ENCODE measurements at places on chromosomes 3 and 15.
A peak's percentile ranks its signal among the peaks of the same experiment; 100 is the strongest.

DNA sequence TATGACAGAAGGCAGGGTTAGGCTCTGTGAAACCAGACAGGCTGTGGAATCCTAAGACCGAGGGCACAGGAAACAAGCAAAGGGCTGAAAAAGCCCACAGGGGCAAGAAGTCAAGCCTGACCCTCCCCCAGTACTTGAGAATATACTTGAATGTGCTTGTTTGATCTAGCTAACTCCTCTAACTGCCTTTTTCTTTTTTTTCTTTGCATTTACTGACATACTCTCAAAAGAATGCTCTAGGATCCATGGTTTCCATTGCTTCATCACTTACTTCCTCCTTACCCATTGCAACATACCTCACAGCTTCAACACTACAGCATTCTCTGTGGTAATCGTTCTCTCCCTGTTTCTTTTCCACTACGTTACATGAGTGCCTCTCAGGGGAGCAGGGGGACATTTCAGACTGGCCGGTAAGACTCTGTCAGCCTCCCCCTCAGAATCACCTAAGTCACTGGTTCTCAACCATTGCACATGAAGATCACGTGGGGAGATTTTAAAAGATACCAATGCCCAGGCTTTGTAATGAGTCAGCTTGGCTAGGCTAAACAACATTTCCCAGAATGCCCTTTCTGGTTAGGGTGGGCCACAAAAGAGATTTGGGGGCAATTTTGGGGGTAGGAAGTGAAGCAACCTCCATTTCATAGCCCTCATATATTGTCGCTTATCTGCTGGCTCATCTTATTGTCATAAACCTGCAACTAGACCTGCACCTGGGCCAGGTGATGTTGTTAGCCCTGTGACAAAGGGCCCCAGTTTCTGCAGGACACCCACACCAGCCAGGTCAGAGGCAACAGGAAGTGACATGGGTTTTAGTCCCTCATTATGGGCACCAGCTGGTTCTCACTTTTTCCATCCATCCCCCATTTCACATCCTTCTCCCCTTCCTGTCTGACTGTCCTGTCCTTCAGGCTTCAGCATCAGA is 24.6 kb upstream of the RSL24D1 start:
- peak; percentile 79 for DNase-seq

DNA sequence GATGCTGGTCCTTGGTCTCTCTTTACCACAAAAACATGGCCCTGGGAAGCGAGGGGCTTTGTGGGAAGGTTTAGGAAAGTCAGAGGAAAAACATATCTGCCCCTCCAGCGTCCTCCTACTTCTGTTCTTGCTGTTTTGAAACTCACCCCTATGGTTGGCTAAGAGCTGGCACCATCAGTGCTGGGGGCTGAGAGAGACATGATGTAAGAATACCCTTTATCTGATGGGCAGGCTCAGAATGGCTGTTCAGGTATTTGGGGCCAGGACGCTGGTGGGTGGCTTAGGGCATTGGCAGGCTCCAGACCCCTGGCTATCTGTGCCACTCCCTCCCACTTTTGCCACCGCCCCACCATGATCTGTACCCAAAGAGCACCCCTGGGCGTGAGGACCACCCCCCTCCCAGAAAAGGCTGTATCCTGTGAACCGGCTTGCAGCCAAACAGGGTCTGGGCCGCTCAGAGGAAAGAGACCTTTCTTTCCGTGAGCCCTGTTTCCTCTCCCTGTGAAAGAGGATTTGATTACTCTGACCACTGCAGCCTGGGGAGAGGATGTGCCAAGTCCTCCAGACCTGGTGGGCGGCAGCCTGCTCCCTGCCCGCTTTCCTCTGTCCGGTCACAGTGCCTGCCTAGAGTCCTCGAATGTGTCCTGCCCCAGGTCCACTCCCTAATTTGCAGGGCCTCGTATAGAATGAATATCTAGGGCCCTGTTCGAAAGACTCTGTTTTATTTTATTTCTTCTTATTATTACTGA is 61.3 kb upstream of the SLC6A6 start:
- DNase-seq, result no peak

GRCh38 chr3:117786349-117786748 is 1076.8 kb downstream of the TUSC7 start:
- DNase-seq, result no peak

DNA sequence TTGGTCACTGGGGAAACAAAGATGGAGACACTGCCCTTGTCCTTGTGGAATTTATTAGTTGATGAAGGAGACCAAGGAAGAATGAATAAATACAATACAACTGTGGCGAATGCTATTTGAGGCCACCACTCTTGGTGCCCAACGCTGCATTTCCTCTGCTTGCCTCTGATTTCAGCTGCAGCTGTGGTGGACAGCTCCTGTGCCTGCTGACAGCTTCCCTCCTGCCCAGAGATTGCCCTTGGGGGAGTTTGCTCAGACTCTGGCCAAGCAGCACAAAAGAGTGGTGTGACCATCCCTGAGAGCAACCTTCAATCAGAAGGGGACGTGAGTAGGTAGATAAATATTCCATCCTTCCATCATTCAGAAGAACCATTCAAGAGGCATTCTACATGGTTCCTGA is 64.6 kb upstream of the FHIT start:
- no peak for DNase-seq

GRCh38 chr15:66755298-66756068 is 53.4 kb downstream of the SMAD6 start:
- no peak for DNase-seq

DNA sequence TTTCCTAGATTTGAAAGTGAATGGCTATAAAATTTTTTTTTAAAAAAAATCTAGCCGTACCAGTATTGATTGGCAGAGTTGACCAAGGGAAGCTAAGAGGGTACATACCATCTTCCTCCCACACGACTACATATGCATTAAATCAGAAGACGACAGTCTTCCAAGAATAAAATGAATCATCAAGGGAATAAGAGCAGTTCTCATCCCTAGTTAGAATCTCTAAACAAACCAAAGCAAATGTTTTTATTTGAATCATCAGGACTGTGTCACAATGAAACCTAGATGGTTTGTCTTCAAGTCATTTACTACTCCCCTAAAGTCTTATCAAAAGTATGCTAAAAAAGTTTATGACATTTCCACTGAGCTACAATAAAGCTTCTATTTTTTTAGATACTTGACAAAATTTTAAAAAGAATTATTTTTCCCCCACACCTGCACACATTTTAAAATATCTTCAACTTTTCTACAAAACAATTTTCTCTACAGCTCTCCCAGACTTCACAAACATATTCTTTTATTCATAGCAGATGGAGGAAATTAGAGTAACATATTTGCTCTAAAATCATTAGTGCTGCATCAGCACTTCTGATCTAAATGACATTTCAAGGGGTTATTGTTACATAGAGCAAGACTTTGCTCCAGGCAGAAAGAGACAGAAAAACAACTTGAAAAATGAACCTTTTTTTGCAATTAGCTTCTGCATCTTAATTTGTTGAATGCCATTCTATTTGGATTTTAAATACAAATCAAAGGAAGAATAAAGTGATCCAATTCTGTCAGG is 547.1 kb downstream of the FHIT start:
- no peak for DNase-seq

DNA sequence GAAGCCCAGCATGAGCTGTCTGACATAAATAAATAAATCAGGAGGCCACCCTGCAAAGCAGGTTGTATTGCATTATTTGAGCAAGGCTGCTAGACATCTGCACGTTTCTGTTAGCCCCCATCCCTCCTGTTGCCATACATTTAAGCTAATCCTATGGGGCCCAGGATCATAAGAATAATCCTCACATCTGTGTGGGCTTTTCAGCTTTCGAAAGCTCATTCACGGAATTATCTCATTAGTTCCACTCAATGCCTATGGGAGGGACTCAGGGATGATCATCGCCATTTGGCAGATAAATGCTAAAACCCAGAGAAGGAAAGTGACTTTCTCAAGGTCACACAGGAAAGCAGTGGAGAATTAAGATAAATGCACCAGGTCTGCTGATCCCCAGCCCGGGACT is 123.4 kb downstream of the TLE3 start:
- no peak for DNase-seq

DNA sequence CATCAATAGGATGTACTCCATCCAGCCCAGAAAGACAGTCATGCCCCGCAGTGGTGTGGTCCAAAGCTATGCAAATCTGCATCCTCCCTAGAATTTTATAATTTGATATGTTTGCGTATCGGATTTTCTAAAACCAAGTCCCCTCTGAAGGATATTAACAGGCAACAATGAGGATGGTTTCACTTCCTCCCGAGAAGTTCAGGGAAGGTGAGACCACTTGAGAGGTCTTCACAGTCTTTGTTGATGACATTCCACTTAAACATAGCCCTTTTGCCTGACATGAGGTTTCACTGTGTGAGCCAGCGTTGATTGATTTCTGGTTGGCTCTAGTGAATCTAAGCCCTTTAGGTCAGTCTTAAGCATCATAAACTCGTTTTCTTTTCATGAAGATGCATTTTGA is 276.1 kb downstream of the NR2F2 start:
- DNase-seq, result no peak

DNA sequence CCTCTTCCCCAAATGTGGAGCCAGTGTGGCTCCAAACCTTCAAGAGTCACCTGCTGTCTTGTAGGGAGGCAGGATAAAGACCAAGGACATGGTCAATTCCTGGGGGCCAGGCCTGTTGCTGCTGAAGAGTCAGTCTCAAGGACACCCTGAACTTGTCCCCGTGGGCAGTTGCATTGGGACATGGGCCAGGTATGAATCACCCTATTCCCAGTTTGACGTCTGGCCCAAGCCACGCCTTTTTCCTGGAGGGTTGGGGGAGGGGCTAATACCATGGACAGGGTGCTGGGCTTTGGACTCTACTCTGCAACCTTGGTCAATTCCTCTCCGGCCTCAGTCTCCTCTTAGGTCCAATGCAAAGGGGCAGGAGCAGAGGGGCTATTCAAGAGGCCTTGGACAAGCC is 10.4 kb downstream of the ATP2B2 start:
- no peak for DNase-seq

DNA sequence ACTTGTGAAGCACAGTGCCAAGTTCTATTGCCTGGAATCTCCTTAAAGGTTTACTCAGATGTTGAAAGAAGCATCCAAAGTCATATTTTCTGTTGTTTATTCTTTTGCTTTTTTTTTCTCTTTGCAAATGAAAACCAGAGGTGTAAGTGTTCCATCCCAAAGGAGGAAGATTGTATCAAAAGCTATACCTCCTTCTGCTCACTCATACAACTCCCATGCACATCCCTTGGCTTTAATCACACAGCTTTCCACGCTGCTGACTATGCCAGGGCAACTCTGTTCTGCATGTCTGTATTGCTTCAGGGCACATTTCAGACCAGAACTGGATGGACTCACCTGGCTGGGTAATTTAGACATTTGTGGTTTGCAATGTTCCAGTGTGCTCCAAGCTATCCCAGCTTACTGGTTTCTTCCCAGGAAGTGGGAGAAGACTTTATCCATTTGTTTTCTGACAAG is 399.6 kb upstream of the TBL1XR1 start:
- DNase-seq, result no peak

DNA sequence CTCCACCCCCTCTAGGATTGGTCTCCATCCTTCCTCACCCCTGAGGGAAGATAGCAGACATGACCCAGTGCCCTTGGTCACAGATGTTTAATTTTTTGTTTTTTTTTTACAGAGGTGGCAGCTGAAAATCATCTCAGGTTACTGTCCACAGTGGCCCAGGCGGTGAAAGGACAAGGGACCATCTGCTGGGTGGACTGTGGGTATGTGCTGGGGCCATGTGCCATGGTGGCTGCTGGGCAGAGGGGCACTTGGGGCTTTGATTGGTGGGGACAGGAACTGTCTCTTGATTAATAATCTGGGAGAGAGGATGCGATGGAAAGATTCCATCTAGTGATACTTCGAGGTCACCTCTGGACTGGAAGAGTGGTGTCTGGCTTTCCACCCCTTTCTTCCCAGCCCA is 25.4 kb downstream of the PDIA5 start:
- DNase-seq, result no peak

DNA sequence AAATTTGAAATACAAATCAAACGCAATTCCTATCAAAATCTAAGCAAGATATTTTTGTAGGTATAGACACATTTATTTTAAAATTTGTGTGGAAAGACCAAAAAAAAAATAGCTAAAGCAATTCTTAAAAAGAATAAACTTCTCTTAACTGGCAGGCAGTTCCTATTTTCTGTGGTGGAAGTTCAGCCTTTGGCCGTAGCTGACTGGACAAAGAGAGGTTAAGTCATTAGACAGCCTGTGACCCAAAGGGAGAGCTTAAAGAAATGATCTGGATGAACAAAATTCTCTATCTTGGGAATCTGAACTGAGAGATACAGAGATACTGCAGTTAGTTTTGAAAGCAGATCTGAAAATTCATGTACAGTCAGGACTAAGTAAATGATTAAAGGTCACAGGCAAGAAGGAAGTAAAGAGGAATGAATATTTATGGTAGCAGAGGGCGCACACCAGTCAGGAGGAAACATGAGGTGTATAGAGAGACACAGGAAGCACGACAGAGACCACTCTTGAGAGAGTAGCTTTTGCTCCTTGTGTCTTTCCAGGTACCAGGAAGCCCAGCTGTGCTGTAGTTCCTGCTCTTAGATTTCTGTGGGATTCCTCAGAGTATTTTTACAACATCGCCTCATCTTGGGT is 57.5 kb downstream of the TPRG1 start:
- DNase-seq, result no peak

DNA sequence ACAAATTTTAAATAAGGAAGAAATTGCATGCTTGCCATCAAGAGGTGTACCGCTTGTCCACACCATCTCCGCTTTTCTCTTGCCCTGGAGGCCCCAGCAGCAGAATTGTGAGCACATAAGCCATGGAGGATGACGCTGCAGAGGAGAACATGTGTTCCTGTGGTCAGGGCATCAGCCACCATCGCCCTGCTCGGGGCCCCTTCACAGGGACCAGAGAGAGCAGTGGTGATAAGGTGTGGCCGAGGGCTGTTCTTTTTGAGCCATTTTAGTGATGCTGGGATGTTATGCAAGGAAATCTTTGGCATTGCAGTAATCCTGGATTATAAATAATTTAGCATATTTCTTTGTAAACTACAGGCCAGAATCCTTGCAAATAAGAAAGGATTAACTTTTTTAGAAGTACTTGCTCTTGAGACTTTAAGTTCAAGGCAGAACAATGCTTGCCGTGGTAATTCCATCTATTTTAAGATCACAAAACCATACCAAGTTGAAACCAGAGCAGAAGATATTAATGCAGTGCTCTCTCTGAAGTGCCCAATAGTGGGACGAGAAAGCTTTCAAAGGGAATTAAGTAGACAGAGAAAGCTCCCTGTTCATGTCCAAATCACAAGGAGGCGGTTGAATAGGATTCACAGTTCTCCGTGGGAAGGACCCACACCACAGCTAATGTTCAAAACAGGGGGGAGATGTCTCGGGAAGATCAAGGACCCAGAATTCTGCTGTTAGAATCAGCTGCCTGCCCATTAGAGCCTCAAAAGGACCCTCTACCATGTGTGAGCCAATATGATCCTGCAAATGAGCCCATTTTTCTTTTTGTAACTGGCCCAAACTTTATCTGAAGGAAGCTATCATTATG is 338.5 kb downstream of the RORA start:
- DNase-seq, result no peak

Data from T-helper 2 cell (primary cell).